ENCODE measurements at places on chromosomes 4 and X.

GRCh38 chrX:56802921-56803849 lies 74.1 kb downstream of the NBDY start:
- peak; percentile 79 for DNase-seq

- no peak for DNase-seq
Observed at GRCh38 chr4:37415845-37416369, 171.4 kb downstream of the NWD2 start.

DNA sequence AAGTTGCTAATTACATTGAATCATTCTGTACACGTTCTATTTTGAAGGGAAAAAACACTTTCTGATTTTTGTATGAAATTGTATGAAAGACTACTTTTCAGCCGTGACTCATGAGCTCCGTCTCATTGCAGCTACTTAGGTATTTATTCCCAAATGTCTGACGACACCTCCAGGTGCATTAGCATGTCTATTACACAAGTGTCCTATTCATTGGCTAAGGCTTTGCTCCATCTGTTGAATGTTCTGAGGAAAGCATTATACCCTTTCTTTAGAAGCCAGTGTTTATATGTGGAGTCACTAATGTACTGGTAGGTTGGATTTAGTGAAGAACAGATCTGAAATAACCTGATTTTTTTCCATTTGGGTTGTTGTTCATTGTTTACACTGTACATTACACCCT lies 51.8 kb downstream of the MAP7D3 start:
- DNase-seq: no peak

DNA sequence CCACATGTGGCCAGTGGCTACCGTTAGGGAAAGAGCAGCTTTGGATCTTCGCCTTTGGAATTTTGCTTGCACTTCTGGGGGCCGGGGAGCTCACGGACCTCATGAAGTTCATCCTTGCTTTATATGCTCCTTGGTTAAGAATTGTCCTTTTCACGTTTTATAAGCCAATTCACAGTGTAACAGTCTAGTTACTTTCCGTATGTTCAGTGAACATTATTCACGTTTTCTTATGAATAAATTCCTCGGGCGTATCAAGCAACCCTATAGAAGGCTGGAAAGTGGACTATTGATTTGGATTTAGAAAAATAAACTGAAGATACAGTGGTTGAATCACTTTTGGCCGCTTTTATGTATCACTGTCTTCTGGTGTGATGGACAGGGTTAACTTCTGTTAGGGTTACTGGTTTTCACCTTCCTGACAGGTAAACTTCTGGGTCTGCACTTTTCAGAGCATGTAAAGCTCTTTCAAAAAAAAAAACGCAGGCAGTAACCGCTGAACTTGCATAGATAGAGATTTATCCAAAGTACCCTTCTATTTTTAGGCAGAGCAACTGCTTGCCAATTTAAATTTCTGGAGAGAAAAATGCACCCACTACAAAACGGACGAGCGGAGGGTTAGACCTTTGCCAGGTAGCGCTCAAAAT lies 569 bp upstream of the PDLIM5 start:
- no peak for DNase-seq

GRCh38 chr4:149572716-149573115 lies 242.9 kb downstream of the IQCM start:
- DNase-seq: no peak

DNA sequence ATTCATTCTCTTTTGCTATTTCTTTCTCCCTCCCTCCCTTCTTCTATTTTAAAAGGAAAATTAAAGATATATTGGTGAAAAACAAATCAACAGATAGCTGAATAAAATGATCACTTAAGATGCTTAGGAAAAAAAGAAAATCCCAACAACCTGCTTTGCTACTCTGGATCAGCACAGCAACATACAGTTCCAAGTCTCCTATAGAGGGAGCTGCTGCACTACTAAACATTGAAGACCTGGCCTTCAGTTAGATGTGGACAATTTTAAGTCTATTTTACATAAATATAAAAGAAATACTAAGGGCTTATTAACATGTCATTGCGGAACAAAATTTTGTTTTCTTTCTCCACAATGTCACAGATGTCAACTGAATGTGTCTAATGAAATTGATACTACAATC lies 226.4 kb downstream of the MAGEB5 start:
- no peak for DNase-seq

- DNase-seq: no peak
Observed at GRCh38 chr4:41204400-41204978, 9.9 kb downstream of the APBB2 start.

DNA sequence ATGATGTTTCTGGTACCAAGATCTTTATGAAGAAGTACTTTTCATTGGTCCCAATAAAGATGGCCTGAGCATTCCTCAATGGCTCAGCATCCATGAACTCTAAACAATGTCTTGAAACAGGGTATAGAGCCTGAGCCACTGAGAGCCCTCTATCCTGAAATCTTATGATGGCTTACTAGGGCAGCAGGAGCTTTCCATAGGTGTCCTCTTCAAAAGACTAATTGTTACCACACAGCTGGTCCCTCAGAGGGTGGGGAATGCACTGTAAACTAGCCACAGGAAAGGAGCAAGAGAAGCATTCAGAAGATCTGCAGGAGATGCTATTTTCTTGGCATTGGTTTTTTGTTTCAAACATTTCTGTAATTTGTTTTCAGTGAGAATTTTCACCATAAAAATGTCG lies 5.6 kb upstream of the BANK1 start:
- no peak for DNase-seq

GRCh38 chrX:114334473-114334982 lies 249.4 kb upstream of the HTR2C start:
- DNase-seq: peak; percentile 16

GRCh38 chr4:153252122-153252521 lies 47.9 kb downstream of the TRIM2 start:
- no peak for DNase-seq

DNA sequence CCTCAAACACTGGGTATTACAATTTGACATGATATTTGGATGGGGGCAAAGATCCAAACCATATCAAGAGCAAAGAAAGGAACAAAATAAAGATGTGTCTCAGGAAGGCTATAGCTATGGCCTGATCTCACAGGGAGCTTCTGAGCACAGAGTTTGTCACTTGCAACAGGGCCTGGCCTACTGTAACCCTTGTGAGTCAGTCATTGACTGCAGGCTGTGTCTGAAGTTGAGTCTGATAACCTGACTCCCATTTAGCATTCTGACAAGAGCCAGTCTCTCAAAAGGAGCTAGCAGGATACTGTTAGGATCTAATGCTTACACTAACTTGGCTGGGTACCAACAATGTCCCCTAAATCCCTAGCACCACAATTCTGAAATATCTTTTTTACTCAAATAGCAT lies 612.5 kb upstream of the TECRL start:
- no peak for DNase-seq

GRCh38 chrX:86133761-86134160 lies 14.5 kb upstream of the DACH2 start:
- no peak for DNase-seq

DNA sequence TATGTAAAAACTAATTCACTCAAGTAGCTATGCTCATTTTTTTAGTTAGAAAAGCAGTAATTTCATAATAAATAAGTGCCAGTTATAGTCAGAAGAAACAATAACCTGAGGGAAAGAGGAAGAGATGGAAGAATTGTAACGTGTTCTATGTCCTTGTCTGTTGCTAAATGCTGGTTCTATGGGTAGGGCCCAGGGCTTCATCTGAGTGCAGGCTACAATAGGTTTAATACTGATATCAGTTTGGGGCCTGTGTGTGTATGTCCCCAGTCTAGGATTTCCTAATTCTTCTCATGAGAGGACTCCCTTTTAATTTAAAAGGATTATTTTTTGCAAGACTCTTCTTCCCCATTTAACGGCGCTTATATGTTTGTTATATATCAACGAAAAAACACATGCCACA lies 3.3 kb upstream of the EREG start:
- no peak for DNase-seq

GRCh38 chr4:142846108-142846728 lies at the start of gene INPP4B:
Gene INPP4B, minus strand, starts transcription at chr4:142846301.
- DNase-seq: no peak

GRCh38 chrX:42855259-42855658 lies 77.3 kb upstream of the PPP1R2C start:
- DNase-seq: no peak

GRCh38 chr4:5592272-5592671 lies 116.1 kb downstream of the EVC2 start:
- no peak for DNase-seq

- DNase-seq: no peak
Observed at GRCh38 chrX:1283741-1284140, 15.1 kb downstream of the CSF2RA start.

DNA sequence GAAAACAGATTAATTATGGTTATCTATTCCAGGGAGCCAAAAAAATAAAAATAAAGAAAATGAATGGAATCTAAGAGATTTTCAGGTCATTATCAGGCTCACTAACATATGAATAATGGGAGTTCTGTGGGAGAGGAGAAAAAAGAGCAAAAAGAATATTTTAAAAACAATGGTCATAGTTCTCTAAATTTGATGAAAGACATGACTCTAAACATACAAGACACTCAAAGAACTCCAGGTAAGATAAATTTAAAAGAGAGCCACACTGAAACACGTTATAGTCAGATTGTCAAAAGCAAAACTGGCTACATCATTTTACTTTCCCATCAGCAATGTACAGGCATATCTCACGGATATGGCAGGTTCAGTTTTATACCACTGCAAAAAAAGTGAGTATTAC lies 520.0 kb downstream of the ANKRD50 start:
- DNase-seq: no peak

DNA sequence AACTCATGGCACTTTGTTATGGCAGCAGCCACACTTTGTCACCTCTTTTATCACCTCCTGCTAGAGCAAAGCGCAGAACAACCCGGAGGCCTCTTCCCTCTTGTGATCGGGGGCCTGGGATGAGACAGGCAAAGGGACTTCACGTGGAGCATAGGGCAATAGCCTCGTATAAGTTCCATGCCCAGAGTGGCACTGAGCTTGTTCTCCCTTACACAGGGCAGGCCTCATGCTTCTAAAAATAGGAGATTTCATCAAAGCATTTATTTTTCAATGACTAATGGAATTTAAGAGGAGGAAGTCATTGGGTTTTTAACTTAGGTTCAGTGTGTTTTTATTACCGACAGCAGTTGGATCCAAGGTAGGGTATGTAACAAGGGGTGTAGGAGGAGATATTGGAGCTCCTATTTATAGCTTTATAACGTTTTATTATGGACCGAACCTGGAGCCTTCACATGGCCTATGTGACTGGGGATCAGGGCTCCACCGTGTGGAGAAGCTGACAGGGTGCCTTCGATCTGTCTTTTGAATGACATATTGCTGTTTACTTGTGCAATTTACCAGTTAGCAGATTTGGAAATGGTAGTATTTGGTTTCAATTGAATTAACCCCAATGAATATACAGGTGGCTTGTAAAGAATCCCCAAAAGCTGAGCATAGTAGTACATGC lies 93.8 kb downstream of the SLC2A9 start:
- DNase-seq: no peak

- DNase-seq: no peak
Observed at GRCh38 chr4:127959794-127960193, 5.2 kb downstream of the MFSD8 start.

DNA sequence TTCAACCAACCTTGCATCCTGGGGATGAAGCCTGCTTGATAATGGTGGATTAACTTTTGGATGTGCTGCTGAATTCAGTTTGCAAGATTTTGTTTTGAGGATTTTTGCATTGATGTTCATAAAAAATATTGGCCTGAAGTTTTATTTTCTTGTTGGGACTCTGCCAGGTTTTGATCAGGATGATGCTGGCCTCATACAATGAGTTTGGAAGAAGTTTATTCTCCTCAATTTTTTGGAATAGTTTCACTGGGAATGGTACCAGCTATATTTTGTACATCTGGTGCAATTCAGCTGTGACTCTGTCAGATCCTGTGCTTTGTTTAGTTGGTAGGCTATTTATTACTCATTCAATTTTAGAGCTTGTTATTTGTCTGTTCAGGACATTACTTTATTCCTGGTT lies 340.3 kb upstream of the TRAM1L1 start:
- DNase-seq: no peak

DNA sequence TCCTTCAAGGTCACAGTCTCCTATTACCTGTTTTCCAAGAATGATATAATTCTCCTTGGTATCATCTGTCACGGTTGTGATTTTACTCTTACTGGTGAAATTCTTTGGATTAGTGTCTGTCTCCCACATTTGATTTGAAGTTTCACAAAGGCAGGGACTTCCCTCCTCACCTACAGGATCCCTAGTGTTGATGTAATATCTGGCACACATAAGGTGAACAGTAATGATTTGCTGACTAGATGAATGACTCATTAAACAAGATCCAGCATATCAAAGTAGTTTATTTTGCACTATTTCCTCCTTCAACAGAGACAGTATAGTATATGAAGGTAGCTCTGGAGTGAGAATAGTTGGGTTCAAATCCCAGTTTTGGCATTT lies 135.3 kb upstream of the IL1RAPL2 start:
- DNase-seq: no peak

- no peak for DNase-seq
Observed at GRCh38 chr4:110012917-110013316, 100.2 kb downstream of the EGF start.

Data from CD4-positive, alpha-beta T cell treated with Interleukin-15 for 1 hour (primary cell).